ENCODE measurements at places on chromosomes 2 and 18. TPM values are rescaled to one million over a fixed set of nuclear protein-coding genes. Genes with fewer than 3 reads are reported as not detected.

DNA sequence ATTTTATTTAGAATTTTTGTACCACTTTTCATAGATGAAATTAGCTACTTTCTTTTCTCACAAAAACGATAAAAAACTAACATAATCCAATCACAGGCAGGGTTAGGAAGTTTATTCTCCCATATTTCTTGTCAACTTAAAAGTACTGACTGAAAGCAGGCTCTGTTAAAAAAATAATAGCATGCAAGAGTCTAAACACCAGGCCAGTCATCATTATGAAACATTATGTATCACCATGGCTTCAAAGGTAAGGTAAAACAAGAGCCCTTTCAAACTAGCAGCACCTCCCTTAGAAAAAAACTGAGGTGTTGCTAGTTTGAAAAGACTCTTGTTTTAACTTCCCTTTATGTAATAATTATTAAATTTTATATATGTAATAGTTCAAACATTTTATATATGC, 848.0 kb downstream of the RNF144A start:
- no peaks in the 10 kb centered on the region for H3K36me3 ChIP-seq
- no peaks in the 10 kb centered on the region for H3K27me3 ChIP-seq
- H3K27ac ChIP-seq, result no peak overlapping the region
- DNase-seq, result no peak
- no peaks in the 10 kb centered on the region for H3K4me1 ChIP-seq

DNA sequence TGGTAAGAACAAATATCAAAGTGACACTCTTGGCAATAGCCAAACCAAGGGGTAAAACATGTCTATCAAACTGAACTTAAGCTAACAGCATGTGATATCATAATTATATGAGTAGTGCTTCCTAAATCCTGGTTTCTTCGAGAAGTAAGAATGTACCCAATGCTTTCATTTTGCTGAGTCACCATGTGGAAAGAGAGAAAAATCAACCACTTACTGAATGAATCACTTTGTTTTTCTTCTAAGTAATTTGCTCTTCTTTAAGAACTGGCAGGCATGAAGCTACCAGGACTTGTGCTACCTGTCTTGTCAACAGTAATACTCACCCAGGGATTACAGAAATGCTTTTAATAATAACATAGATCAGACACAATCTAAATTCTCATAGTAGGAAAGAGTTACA, 19.0 kb upstream of the DUSP19 start:
- H3K27ac ChIP-seq, result no peak overlapping the region
- no peaks in the 10 kb centered on the region for H3K4me1 ChIP-seq
- no peak overlapping the region for H3K4me3 ChIP-seq
- no peaks in the 10 kb centered on the region for H3K36me3 ChIP-seq
- DNase-seq, result no peak
- no peaks in the 10 kb centered on the region for H3K27me3 ChIP-seq

DNA sequence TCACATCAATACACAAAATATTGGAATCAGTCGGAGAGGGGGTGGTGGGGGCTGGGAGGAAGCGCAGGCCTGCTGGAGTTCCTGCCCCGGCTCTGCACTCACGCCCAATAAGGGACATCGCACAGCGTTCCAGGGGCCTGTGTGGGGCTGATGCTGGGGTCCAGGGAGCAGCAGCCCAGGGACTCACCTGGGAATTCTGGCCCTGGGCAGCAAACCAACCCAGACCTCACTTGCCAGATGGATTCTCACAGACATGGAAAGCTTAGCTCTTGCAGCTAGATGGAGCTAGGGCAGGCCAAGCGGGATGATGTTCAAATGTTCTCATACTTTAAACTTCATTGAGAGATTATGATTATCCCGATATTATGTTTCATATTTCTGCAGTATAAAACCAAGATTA, 266.6 kb upstream of the TANK start:
- no peaks in the 10 kb centered on the region for H3K4me1 ChIP-seq
- no peaks in the 10 kb centered on the region for H3K27me3 ChIP-seq
- no peak overlapping the region for H3K27ac ChIP-seq
- H3K36me3 ChIP-seq, result no peaks in the 10 kb centered on the region
- H3K4me3 ChIP-seq, result no peak overlapping the region
- no peak for DNase-seq

DNA sequence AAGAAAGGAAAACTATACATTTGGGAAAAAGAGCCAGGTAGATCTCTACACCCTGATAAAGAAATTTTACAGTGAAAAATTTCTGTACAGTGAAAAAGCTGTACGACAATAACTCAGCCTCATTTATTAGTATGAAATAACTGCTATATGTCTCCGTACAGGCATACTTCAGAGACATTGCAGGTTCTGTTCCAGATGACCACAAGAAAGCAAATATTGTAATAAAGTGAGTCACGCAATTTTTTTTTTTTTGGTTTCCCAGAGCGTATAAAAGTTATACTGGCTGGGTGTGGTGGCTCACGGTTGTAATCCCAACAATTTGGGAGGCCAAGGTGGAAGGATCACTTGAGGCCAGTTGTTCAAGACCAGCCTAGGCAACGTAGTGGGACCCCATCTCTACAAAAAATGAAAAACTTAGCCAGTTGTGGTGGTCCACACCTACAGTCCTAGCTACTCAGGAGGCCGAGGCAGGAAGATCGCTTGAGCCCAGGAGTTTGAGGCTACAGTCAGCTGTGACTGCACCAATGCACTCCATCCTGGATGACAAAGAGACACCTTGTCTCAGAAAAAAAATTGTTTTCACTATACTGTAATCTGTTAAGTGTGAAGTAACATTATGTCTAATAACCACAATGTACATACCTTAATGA, 28.2 kb upstream of the AMMECR1L start:
- no peak overlapping the region for H3K4me3 ChIP-seq
- H3K27ac ChIP-seq, result no peak overlapping the region
- H3K4me1 ChIP-seq, result no peaks in the 10 kb centered on the region
- no peak for DNase-seq
- no peaks in the 10 kb centered on the region for H3K27me3 ChIP-seq

DNA sequence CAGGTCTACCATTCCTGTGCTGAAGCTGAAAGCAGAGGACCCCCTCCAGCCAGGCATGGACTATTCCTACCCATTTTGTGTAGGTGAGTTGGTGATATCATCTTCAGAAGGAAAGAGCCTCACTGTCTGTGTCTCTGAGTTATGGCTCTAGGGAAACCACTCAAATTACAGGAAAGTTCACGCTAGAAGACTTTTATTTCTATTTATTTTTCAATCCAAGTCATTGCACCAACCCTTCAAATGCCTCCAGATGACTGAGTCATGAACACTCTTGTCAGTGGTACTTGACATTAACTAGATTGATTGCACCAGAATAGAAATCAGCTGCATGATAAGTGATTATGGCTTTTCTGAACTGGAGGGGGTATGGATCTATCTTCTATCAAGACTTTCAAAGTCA, 338.4 kb downstream of the MBD2 start:
- H3K4me3 ChIP-seq, result no peak overlapping the region
- H3K27me3 ChIP-seq, result no peaks in the 10 kb centered on the region
- H3K27ac ChIP-seq, result no peak overlapping the region
- no peaks in the 10 kb centered on the region for H3K36me3 ChIP-seq

DNA sequence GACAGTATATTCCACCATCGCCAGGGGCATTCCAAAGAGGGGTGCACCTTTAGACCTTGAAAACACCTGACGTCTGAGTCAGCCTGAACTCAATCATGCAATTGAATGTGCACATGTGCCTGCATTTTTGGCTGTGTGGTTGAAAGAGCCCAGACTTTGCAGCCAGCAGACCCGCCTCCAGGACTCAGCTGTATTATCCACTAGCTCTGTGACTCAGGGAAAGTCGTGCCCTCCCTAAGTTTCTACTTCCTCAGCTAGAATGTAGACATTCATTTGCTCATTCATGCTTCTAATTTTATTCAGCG, 94.2 kb downstream of the LRRC30 start:
- H3K4me1 ChIP-seq, result no peaks in the 10 kb centered on the region
- no peaks in the 10 kb centered on the region for H3K27me3 ChIP-seq
- H3K27ac ChIP-seq, result no peak overlapping the region
- H3K4me3 ChIP-seq, result no peak overlapping the region
- H3K36me3 ChIP-seq, result no peaks in the 10 kb centered on the region
- no peak for DNase-seq

GRCh38 chr2:204261846-204262245, 283.4 kb upstream of the PARD3B start:
- DNase-seq, result no peak
- no peaks in the 10 kb centered on the region for H3K27me3 ChIP-seq
- H3K4me1 ChIP-seq, result peaks cover 2% of the 10 kb centered on the region
- no peaks in the 10 kb centered on the region for H3K36me3 ChIP-seq
- H3K27ac ChIP-seq, result no peak overlapping the region
- H3K4me3 ChIP-seq, result no peak overlapping the region

DNA sequence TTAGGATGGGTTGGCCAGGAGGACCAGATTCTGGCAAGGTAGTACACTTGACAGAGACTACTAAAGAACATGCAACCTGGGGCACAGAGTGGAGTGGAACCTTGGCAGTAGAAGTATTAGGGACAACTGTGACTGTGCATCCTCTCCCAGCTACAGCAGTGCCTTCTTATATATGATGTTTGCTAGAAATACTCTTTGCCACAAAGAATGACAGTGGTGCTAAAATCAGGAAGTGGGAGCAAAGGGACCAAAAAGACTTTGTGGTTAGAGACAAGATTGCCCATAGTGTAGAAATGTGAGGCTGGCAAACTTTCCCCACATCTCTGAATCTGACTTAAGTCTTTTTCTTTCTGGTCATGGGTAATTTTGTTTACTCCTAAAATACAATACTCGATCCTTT, 9.4 kb upstream of the SLC38A11 start:
- no peaks in the 10 kb centered on the region for H3K4me1 ChIP-seq
- no peak overlapping the region for H3K4me3 ChIP-seq
- no peaks in the 10 kb centered on the region for H3K27me3 ChIP-seq
- DNase-seq, result no peak

DNA sequence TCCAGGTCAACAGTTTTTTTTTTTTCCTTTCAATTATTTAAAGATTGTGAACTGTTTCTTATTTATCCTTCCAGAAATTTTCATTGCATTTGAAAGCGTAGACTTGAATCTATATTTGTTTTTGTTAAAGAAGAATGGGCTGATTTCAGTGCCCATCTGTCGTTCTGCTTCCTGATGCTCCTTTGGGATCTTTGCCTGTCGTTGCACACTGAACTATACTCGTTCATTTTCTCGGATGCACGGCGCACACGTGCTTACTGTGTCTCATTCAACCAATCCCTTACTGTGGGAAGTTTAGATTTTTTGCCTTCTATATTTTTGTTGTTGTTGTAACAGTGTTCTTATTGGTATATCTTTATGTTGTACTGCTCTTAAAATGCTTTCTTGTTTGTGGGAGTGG, 149.7 kb downstream of the VAPA start:
- no peak overlapping the region for H3K27ac ChIP-seq
- no peak overlapping the region for H3K4me3 ChIP-seq
- H3K27me3 ChIP-seq, result no peaks in the 10 kb centered on the region
- peaks cover 10% of the 10 kb centered on the region for H3K4me1 ChIP-seq

GRCh38 chr2:223474893-223475292, 127.3 kb downstream of the SCG2 start:
- no peaks in the 10 kb centered on the region for H3K27me3 ChIP-seq
- no peaks in the 10 kb centered on the region for H3K4me1 ChIP-seq
- H3K4me3 ChIP-seq, result no peak overlapping the region
- no peak overlapping the region for H3K27ac ChIP-seq
- no peaks in the 10 kb centered on the region for H3K36me3 ChIP-seq

GRCh38 chr18:35526495-35527059, 28.8 kb upstream of the INO80C start:
- H3K36me3 ChIP-seq, result no peaks in the 10 kb centered on the region
- no peak overlapping the region for H3K27ac ChIP-seq
- peaks cover 5% of the 10 kb centered on the region for H3K4me1 ChIP-seq
- no peaks in the 10 kb centered on the region for H3K27me3 ChIP-seq

- H3K27ac ChIP-seq, result no peak overlapping the region
- H3K4me3 ChIP-seq, result no peak overlapping the region
- no peaks in the 10 kb centered on the region for H3K27me3 ChIP-seq
- no peaks in the 10 kb centered on the region for H3K36me3 ChIP-seq
- H3K4me1 ChIP-seq, result no peaks in the 10 kb centered on the region
Observed at GRCh38 chr2:7392076-7392787, 475.0 kb downstream of the RNF144A start.

- H3K4me3 ChIP-seq, result no peak overlapping the region
- no peaks in the 10 kb centered on the region for H3K27me3 ChIP-seq
- no peak overlapping the region for H3K27ac ChIP-seq
- no peaks in the 10 kb centered on the region for H3K4me1 ChIP-seq
- no peaks in the 10 kb centered on the region for H3K36me3 ChIP-seq
- DNase-seq, result no peak
Observed at GRCh38 chr2:216492597-216493333, 5.9 kb upstream of the RPL37A start.

DNA sequence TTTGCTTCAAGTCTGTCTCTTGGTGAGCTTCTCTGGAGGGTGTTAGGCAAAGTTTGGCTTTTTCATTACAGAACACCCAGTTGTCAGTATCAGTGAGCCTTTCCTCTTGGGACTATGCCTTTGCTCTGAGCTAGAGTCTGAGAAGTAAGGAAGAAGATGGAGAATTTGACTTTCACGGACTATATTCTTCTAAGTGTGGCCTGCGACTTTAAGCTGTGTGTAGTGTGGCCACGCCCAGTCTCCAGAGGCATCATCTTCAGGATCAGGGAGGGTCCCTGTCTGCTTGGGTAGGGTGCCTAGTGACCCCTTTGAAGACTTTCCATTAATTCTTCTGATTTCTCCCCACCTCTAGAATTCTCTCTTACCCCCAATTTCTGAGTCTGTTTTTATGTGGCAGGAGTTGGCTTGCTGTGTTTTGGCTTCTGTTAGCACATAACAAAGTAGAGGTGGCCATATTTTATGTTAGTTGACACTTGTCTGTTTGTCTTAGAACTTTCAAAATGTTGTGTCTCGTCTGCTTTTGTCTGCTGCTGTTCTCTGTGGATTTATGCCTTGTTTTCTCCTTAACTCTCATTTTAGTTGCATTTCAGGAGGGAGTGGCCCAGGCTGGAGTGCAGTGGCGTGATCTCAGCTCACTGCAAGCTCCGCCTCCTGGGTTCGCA, 8.6 kb downstream of the PLEKHB2 start:
- H3K36me3 ChIP-seq, result no peaks in the 10 kb centered on the region
- no peaks in the 10 kb centered on the region for H3K4me1 ChIP-seq
- no peak overlapping the region for H3K27ac ChIP-seq
- H3K4me3 ChIP-seq, result no peak overlapping the region
- no peak for DNase-seq
- H3K27me3 ChIP-seq, result no peaks in the 10 kb centered on the region

The CYP27A1 gene
- total RNA-seq, result 34.4 TPM

The MYO5B gene
- 25.5 TPM for total RNA-seq

The GLB1L gene
- 11.8 TPM for total RNA-seq

The MOCOS gene
- total RNA-seq, result 5.4 TPM

The AQP12B gene
- not detected for total RNA-seq

The CYP26B1 gene
- total RNA-seq, result 13.4 TPM

The UGT1A10 gene
- not detected for total RNA-seq

Data from ovary (tissue), 10 donors.